ENCODE measurements at places on chromosomes 6 and 20.
A peak's percentile ranks its signal among the peaks of the same experiment; 100 is the strongest.

DNA sequence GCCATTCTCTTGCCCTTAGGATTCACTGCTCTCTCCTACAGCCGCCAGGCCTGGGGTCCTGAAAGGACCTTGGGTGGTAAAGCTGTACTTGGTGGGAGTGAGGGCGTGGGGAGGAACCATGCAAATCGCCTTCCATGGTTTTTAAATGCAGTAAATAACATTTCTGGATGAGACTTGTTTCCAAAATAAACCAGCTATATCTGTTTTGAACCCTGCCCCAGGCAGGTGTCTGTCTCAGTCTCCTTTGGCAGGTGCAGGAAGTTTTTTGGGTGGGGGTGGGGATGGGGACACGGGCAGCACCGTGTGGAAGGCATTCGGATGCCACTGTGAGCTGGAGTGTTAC lies 14.3 kb downstream of the ITPA start:
- no peak for DNase-seq

GRCh38 chr20:2798095-2798805 lies 2.2 kb downstream of the CPXM1 start:
- no peak for DNase-seq

- no peak for DNase-seq
Observed at GRCh38 chr6:13990796-13991195, 66.0 kb downstream of the RNF182 start.

DNA sequence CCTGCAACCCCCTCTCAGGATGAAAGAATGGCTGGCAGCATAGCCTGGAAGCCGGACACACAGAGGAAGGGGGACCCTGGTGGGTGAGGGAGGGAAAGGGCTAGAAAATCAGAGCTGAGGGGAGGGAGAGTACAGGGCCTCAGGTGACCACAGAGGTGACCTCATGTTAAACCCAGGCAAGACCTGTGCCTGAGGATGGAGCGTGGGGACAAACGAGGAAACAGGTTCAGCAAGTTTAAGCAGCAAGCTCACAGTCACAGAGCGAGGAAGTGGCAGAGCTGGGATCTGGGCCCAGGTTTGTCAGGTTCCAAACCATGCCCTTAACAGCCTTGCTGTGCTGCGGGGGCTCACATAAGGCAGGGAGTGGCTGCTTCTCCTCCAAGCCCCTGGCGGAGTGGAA lies 4.0 kb upstream of the BPI start:
- DNase-seq, result no peak

DNA sequence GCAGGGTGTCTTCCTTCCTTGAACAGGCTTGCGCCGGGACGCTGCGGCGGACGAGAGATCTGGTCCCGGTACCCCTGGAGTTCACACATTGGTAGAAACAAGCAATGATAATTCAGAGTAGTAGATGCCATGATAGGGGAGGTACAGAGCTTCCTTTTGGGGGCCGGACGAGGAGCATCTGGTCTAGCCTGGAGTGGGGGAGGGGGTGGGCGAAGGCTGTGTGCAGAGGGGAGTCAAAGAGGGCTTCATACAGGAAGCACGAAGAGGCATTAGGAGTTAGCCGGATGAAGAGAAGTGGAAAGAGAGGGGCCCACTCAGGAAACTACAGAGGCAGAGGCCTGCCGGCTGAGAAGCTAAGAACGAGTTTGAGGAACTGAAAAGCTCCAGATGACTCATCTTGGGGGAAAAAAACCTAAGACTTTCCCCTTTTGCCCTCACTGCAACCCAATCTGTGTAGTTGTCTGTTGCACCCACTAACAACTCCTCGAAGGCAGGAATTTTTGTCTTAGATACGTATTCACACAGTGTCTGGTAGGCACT lies 611 bp downstream of the CNPY3 start:
- DNase-seq, result peak; percentile 44

GRCh38 chr6:41519745-41520699 lies 26.2 kb upstream of the FOXP4 start:
- no peak for DNase-seq

- no peak for DNase-seq
Observed at GRCh38 chr6:15453622-15454021, 207.8 kb downstream of the JARID2 start.

DNA sequence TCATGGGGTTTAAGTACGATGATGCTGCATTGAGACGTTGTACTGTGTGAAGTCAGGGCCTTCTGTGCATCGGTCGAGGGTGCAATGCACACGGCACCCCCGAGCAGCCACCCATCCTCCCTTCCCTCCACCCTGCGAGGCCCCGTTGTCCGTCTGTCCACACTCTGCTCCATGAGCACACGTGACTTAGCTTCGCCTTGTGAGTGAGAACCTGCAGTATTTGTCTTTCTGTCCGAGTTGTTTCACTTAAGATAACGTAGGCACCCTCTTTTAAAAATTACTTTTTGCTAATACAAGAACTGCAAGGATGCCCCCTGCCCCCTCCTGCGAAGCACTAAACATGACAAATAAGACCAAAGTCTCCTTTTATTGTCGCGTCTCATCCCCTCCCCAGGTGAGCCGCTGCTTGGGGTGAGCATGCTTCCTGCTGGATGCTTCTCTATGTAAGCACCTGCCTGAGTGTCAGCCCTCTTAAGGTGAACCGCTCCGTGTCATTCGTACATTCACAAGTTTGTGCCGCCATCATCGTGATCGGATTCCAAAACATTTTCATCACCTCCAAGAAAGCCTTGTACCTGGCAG lies 3.6 kb upstream of the RBBP8NL start:
- no peak for DNase-seq

DNA sequence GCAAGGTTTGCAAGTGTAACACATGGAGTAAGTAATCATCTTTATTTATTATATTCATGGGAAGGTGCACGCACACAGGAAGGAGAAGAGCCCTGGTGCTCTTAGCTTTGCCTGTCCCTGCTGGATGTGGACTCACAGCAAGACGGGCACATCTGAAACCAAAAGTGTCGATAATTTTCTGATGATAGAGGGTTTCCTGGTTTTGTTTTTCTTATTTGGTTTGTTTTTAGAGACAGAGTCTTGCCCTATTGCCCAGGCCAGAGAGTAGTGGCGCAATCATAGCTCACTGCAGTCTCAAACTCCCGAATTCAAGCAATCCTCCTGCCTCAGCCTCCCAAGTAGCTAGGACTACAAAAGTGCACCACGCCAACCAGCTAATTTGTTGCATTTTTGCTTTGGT lies 7.8 kb upstream of the KHDC1L start:
- no peak for DNase-seq

- no peak for DNase-seq
Observed at GRCh38 chr6:135281227-135281626, 100.1 kb downstream of the MYB start.

Data from hippocampal formation (tissue), 2 donors.